Fibroblast of the aortic adventitia (primary cell): ENCODE measurements at places on chromosomes 3 and 15. TPM values are rescaled to one million over a fixed set of nuclear protein-coding genes. Genes with fewer than 3 reads are reported as not detected.

FILIP1L gene
- 15.2 and 34.3 TPM in 2 replicates for total RNA-seq

FAM81A gene
- total RNA-seq = 0.81 and 2.6 TPM in 2 replicates

TEX55 gene
- not detected in 2 replicates for total RNA-seq

C3orf20 gene
- not detected in 2 replicates for total RNA-seq

CERS3 gene
- not detected in 2 replicates for total RNA-seq

ACOX2 gene
- 19.2 and 29.5 TPM in 2 replicates for total RNA-seq

C3orf33 gene
- 2.8 and 5.7 TPM in 2 replicates for total RNA-seq

COMMD4 gene
- total RNA-seq = 54.1 and 66.8 TPM in 2 replicates

MESP2 gene
- 1.3 and 2.9 TPM in 2 replicates for total RNA-seq

NANOGP8 gene
- 0.81 TPM in 1 of 2 replicates, not detected in the other for total RNA-seq

SMARCC1 gene
- 42.7 and 44.5 TPM in 2 replicates for total RNA-seq

SCAANT1 gene
- not detected in 2 replicates for total RNA-seq

SCG5 gene
- 11.7 and 16.7 TPM in 2 replicates for total RNA-seq

ASB14 gene
- total RNA-seq = under 0.01 TPM in 1 of 2 replicates, not detected in the other

GHRL gene
- not detected in 2 replicates for total RNA-seq

RSRC1 gene
- 45.8 and 50.9 TPM in 2 replicates for total RNA-seq

AMT gene
- 0.63 and 3.3 TPM in 2 replicates for total RNA-seq

RTP3 gene
- total RNA-seq = not detected in 2 replicates

CTXND1 gene
- not detected in 2 replicates for total RNA-seq

FETUB gene
- total RNA-seq = not detected in 2 replicates

GPR62 gene
- total RNA-seq = 0.09 TPM in 1 of 2 replicates, not detected in the other

GCNT3 gene
- 0.27 and 0.65 TPM in 2 replicates for total RNA-seq

ACTRT3 gene
- total RNA-seq = 3.8 and 4.3 TPM in 2 replicates

TMIE gene
- not detected in 2 replicates for total RNA-seq

AGTR1 gene
- 2.4 and 3.2 TPM in 2 replicates for total RNA-seq

MNS1 gene
- 3.8 and 7.0 TPM in 2 replicates for total RNA-seq

ISLR gene
- total RNA-seq = 163 and 243 TPM in 2 replicates

TRIM71 gene
- not detected in 2 replicates for total RNA-seq

IGSF10 gene
- total RNA-seq = 8.0 and 47.6 TPM in 2 replicates

MED12L gene
- 0.72 and 1.3 TPM in 2 replicates for total RNA-seq

B3GNT5 gene
- 4.7 and 10.4 TPM in 2 replicates for total RNA-seq

SEMA3G gene
- 0.49 TPM in 1 of 2 replicates, not detected in the other for total RNA-seq

STRIT1 gene
- not detected in 2 replicates for total RNA-seq

MYL3 gene
- not detected in 2 replicates for total RNA-seq

BNC1 gene
- 0.27 and 3.8 TPM in 2 replicates for total RNA-seq

SLC49A4 gene
- 24.1 and 30.0 TPM in 2 replicates for total RNA-seq

COLQ gene
- 1.2 and 1.8 TPM in 2 replicates for total RNA-seq

KLHL40 gene
- not detected in 2 replicates for total RNA-seq

LMLN gene
- 9.2 and 18.1 TPM in 2 replicates for total RNA-seq

ECE2 gene
- not detected in 2 replicates for total RNA-seq
